ENCODE measurements at places on chromosomes 3 and 15.

DNA sequence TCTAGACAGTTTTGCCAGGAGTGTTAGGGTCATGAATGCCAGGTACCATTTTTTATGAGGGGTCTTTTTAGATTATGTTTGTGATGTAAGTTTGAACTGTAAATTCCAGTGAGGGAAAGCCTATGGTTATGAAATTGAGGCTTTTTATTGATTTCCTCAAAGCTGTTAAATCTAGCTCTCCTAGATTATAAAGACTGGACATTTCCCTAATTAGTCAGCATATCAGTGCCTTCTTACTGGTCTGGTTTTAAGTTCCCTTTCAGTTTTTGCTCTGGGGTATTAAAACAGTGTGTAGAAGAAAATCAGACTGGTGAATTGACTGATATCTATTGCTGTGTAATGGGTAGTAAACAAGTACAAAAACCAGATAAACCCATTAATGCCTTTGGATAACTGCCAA is 39.2 kb downstream of the LRRC49 start:
- DNase-seq, result no peak

DNA sequence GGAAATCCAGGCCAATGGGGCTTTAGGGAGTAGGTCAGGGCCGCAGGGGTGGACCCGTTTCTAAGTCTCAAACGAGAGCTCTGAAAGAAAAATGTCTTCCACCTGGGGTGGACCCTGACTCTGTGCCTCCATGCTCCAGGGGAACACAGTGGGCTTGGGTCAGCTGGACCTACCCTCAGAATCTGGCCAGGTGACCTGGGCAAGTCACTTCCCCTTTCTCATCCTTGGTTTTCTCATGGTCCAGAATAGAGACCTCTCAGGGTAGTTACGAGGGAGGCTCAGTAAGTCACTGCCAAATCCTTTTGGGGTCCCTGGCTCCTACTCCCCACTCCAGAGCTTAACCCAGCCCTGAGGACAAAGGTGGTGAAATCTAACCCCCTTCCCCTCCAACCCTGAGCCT is 25.8 kb downstream of the EFCAB12 start:
- peak; percentile 3 for DNase-seq

- DNase-seq, result no peak
Observed at GRCh38 chr3:150035301-150035779, 64.6 kb upstream of the PFN2 start.

DNA sequence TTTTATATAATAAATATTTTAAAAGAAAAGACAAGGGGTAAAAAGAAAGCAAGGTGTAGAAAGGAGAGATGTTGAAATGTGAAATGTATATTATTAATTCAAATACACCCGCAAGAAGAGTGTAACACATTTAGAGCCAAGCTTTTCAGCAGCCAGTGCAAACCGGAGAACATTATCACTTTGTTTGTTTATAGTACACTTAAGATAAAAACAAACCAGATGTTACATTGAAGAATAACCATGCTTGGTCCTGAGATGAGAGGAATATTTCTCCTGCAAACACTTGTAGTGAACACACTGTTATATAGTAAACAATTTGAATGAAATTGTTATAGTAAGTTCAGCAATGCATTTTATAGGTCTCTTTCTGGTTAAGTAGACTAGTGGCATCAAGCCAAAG is 1441.5 kb downstream of the OTOL1 start:
- no peak for DNase-seq

DNA sequence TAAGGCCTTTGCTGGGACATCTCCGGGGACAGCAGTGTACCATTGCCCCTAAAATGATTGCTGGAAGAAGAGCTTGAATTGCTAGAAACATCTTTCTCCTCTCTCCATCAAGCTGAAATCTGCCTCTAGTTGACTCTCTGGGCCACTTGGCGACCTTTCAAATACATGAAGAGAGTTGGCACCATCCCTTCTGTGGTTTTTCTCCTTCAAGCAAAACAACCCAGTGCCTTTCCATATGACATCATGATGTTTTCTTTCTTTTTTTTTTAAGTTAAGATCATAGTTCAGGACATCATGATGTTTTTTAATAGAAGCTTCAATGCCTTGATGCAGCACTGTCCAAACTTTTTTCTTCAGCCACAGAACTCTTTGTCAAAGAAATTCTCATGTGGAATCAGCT is 144.0 kb upstream of the PTPRG start:
- no peak for DNase-seq

DNA sequence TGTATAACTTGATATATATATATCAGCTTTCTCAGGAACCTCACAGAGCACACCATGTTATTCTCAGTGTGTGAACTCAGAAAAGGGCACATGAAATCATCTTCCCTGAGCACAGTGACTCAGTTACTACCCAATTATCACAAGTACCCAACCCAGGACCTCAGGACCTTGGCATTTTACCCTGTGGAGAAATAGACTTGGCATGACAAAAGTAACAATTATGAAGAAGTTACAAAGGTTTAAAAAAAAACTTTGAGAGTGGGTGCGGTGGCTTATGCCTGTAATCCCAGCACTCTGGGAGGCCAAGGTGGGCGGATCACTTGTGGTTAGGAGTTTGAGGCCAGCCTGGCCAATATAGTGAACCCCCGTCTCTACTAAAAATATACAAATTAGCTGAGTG is 52.4 kb downstream of the ONECUT1 start:
- DNase-seq, result no peak

DNA sequence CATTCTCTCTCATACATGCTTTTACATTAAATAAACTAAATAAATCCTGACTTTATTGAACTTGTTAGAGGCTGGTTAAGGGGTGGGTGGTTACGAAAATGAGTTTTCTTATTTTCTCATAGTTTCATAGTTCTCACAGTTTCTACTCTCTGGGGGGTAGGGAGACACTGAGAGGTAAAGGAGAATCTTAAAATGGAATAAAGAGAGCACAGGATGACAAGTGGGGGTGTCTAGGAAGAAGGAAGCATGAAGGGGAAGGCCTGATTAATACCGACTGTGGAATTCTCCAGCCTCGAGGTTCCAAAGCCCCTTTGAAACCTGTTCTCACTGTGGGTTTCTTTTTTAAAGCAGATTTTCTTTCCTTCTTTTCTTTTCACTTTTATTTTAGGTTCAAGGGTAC is 66.4 kb upstream of the TRA2B start:
- DNase-seq, result no peak

DNA sequence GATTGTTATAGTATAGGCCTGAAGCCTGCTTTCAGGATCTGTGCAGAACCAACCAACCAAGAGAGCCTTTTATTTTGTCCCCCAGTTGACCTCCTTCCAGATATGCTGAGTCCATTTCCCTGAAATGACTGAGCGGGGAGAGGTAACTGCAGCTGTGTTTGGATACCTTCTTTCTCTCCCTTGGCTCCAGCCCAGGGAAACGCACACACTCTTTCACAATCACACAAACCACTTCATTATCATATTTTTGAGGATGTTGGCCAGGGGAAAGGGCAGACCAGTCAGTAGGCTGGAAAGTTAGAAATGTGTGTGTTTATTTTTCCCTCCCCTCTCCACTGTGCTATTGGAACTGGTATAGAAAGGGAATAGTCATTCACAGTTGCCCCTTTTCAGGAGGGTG is 417.7 kb upstream of the TBL1XR1 start:
- DNase-seq, result no peak

DNA sequence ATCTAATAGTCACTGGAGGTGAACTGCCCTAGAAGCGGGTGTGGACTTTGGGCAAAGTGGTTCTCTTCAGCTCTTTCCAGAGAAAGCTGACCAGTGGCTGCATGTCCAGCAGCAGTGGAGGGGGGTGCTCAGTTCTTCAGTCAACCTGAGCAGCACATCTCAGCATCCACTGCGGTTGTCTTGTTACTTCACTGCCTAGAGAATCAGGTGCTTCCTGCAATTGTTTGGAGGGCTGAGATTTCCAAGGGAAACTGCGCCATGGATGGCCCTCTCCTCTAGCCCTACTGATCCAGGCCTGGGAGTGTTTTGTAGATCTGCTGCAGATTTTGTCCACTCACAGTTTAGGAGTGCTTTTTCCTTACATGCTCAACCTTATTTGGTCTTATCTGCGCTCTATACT is 65.6 kb upstream of the CFAP161 start:
- DNase-seq, result no peak

- DNase-seq, result no peak
Observed at GRCh38 chr15:81265256-81265943, 58.5 kb downstream of the STARD5 start.

DNA sequence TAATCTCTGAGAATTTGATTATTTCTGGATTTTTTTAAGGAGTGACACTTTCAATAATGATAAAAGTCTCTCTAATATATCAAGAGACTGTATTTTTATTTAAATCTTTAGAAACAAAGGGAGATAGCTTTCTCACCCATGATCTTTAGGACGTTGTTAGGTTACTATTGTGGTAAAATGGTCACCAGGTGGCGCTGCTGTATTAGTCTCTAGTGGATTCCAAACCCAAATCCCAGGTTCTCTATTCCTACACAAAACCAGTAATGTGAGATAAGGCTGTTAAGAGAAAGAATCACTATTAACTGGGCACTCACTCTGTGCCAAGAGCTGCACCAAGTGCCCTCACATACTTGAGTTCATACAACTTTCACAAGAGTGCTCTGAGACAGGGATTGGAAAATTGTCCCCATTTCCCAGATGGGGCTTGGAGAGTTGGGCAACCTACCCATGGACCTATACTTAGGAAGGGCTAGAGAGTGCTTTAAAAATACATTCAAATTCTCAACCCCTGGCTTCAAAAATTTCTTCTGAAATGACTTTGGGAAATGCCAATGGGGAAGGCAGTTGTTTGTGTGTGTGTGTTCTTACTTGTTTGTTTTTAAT is 593.4 kb upstream of the TGFBR2 start:
- DNase-seq, result no peak

DNA sequence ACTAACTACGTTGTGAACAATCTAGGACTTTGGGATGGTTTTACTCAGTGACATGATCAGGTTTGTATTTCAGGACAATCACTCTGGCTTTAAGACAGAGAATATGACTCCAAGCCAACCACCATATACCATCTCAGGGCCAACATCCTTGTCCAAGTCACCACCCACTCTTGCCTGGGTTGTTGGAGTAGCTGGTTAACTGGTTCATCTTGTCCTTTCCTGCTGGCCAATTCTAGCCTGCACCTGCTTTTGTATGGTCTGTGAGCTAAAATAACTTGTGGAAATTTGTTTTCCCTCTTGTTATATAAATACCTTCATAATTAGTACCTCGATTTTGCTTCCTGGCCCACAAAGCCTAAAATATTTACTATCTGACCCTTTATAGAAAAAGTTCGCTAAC is 306.8 kb upstream of the STT3B start:
- no peak for DNase-seq

GRCh38 chr3:194277786-194278130 is 73.4 kb downstream of the CPN2 start:
- DNase-seq, result no peak

DNA sequence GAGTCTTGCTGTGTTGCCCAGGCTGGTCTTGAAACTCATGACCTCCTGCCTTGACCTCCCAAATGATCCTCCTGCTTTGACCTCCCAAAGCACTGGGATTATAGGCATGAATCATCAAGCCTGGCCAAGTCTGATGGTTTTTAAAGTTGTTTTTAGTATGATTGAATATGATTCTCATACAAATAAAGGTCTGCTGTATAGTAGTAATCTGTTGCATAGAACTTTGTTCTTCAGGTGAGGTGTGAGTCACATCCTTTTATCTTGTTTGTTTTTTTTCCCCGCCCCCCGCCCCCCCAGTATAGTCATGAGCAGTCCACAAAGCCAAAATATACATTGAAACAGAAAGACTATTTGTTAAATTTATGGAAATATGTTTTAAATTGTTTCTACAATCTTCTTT is 39.0 kb downstream of the UBE2E2 start:
- no peak for DNase-seq

GRCh38 chr15:95296643-95297042 is 1033.9 kb upstream of the NR2F2 start:
- no peak for DNase-seq
